ENCODE measurements at places on chromosomes 12 and 14. TPM values are rescaled to one million over a fixed set of nuclear protein-coding genes. Genes with fewer than 3 reads are reported as not detected.

- no peak for DNase-seq
Observed at GRCh38 chr12:52356762-52357580, 10.3 kb downstream of the KRT85 start.

The LRR1 gene
- total RNA-seq = 23.3 TPM

- no peak for DNase-seq
Observed at GRCh38 chr14:73721101-73721821, 7.1 kb upstream of the PNMA1 start.

DNA sequence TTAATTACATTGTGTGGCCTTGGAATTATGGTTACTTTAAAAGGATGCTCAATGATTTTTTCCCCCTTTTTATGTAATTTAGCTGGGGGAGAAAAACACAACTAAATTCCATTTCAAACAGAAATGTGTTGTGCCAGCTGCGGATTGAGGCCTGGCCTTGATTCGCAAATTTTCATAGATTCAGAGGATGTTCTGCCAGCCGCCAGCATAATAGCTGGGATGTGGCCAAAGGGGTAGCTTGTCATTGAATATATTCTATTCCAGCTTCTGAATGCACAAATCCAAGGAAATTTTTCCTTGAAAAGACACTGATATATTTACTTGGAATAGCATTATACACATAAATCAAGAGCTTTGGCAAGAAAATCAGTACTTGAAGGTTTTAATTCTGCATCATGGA lies 43.7 kb downstream of the TRHDE start:
- no peak for DNase-seq

GRCh38 chr14:27040552-27040951 lies 442.7 kb upstream of the NOVA1 start:
- no peak for DNase-seq

- no peak for DNase-seq
Observed at GRCh38 chr12:57823131-57823907, 4.8 kb upstream of the AVIL start.

DNA sequence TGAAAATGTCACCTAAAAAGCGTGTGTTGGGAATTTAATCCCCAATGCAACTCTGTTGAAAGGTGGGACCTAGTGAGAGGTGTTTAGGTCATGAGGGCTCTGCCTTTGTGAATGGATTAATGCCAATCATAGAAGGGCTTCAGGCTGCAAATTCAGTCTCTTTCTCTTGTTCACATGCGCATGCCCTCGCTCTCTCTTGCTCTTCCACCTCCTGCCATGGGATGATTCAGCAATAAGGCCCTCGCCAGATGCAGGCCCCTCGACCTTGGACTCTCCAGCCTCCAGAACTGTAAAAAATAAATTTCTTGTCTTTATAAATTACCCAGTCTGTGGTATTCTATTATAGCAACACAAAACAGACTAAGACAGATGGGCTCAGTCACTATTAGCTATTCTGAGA lies 55.4 kb downstream of the PLXNC1 start:
- no peak for DNase-seq

The SLC35E3 gene
- 15.9 TPM for total RNA-seq
